ENCODE measurements at places on chromosomes 4 and X.

DNA sequence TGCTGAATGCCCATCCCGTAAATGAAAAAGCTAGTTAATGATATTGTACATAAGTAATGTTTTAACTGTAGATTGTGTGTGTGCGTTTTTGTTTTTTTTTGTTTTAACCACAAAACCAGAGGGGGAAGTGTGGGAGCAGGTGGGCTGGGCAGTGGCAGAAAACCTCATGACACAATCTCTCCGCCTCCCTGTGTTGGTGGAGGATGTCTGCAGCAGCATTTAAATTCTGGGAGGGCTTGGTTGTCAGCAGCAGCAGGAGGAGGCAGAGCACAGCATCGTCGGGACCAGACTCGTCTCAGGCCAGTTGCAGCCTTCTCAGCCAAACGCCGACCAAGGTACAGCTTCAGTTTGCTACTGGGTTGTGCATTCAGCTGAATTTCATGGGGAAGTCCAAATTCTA is at the start of gene SPP1:
SPP1 (plus strand) TSS at position 249 of the 400 bp plus-strand sequence. CDS start 1,182 bp downstream, outside the sequence.
- no peak for DNase-seq

DNA sequence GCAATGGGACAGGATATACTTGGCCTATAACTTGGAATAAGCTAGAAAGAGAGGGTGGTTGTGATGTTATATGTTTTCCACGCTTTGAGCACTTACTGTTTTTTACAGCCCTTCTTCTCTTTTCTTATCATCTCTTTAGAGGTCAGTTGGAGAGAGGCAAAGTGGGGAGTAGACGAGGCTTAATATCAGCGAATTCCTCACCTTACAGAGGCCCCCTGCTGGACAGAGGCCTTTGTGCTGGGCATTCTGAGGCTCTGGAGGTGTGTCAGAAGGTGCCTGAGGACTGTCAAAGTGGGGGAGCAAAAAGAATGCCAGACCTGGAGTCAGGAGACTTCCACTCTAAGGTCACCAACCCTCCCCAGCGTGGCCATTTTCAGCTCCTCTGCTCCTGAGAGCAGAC is 42.5 kb downstream of the MAMLD1 start:
- no peak for DNase-seq

DNA sequence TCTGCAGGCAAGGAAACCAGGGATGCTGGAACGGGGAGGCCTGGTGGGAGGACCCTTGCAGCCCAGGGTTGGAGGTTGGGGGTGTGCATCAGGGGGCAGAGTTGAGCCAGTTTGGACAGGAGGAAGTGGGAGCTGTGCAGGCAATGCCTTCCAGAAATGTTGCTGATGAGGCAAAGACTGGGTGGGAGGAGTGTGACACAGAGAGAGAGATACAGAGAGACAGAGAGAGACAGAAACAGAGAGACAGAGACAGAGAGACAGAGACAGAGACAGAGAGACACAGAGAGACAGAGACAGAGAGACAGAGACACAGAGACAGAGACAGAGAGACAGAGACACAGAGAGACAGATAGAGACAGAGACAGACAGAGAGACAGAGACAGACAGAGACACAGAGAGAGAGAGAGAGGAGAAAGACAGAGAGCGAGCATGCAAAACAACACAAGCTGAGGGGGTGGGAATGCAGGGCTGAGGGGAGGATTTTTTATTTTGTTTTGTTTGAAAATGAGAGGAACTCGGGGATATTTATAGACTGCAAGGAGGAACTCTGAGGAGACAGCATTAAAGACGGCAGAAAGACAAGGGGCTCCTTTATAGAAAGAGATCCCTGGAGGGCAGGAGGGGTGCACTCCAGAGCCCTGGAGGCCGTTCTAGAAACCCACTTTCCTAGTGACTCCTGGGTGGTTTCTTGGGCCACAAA is 1.9 kb upstream of the HAUS3 start:
- no peak for DNase-seq

GRCh38 chr4:76554630-76555029 is 119.6 kb downstream of the SHROOM3 start:
- DNase-seq = no peak

DNA sequence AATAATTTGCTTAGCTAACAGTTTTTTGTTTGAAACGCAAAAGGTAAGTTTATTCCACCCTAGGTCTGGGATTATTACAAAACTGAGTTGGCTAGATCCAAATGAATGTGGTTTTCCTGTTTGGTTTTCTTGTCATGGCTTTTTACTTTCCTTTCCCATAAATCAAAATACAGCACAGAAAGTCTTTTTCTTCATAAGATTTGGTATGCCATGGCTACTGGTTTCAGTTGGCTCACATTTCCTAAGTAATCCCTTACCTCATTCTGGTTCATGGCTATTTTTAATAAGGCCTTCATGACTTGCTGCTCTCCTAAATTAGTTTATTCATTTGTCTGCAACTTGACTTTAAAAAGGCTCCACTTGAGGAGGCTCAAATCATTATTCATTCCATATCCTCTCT is 12.9 kb upstream of the PAK3 start:
- DNase-seq = no peak

GRCh38 chr4:97645071-97645821 is 498.0 kb downstream of the STPG2 start:
- no peak for DNase-seq

GRCh38 chr4:11196927-11197522 is 231.7 kb downstream of the HS3ST1 start:
- DNase-seq = no peak

Data from stimulated activated CD4-positive, alpha-beta T cell treated with anti-CD3 and anti-CD28 coated beads, Interleukin-1b, Interleukin-23, amount 100 ng/mL, for 24 hours (primary cell).